ENCODE measurements at places on chromosomes 4 and X.

GRCh38 chrX:42519666-42520231 is 258.2 kb downstream of the PPP1R2C start:
- DNase-seq, result no peak

GRCh38 chr4:168656946-168657473 is 160.2 kb downstream of the PALLD start:
- DNase-seq, result no peak

GRCh38 chrX:115233497-115234455 is at the start of gene LRCH2:
TSS of gene LRCH2 (minus strand) at chrX:115234096. CDS start at chrX:115234041, 55 bp downstream.
- peak; percentile 5 for DNase-seq

GRCh38 chr4:67687636-67688035 is 13.3 kb downstream of the UBA6 start:
- peak; percentile 51 for DNase-seq

DNA sequence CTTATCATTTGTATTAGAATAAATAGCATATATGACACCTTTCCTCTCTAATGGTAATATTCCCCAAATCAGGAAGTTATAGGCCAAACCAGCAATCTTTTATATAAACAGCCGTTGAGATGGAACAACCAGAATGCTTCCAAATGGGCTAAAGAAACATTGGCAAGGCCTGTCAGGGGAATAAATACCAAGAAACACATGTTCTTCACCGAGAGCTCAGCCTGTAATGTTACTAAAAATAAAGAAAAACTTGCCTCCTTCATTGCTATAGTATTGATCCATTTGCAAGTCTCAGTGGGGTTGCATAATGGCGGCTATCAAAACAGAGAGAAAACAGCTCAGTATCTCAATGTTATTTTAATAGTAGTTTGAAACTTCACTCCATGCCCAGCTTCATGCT is 104.9 kb downstream of the FAM13A start:
- no peak for DNase-seq

- peak; percentile 7 for DNase-seq
Measured at GRCh38 chr4:123706973-123707372, 310.4 kb downstream of the SPRY1 start.

GRCh38 chrX:135307171-135307570 is 2.1 kb upstream of the ETDC start:
- DNase-seq, result no peak

DNA sequence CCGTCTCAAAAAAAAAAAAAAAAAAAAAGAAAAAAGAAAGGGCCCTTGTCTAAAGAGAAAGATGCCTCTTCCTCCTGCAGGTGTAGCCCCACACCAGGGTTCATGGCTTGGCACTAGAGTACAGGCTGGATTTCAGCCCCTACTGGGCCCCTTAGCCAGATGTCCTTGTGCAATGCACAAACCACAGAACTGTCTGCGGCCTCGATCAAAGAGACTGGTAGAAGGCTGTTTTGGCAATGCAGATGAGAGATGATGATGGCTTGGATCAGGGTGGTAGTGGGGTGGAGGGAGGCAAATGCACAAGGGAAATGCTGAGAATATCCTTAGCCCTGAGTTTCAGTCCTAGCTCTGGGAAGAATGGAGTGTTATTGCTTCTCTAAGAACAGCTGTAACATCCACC is 26.5 kb upstream of the TSR2 start:
- DNase-seq, result no peak

- no peak for DNase-seq
Measured at GRCh38 chr4:108107729-108108382, 60.9 kb downstream of the LEF1 start.

DNA sequence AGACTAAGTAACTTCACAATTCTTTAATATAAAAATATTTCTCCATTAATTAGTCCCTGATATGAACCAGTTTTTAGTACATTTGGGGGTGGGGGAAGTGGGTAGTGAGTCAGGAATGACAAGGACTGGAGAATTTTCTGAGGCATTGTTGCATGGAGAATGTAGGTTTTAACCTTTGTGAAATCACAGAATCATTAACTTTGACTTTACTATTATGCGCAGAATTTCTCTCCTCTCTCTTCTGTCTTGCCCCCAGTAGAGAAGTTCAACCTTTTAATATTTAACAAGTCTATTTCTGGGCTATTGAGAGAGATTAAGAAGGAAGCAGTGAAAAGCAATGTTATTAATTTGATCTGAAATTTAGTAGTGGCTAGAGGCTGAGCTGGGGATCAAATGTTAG is 597.0 kb downstream of the PCDH18 start:
- no peak for DNase-seq

GRCh38 chr4:121799867-121800501 is 1.1 kb upstream of the EXOSC9 start:
- DNase-seq, result no peak

GRCh38 chr4:23327120-23327519 is 562.7 kb downstream of the PPARGC1A start:
- DNase-seq, result no peak

DNA sequence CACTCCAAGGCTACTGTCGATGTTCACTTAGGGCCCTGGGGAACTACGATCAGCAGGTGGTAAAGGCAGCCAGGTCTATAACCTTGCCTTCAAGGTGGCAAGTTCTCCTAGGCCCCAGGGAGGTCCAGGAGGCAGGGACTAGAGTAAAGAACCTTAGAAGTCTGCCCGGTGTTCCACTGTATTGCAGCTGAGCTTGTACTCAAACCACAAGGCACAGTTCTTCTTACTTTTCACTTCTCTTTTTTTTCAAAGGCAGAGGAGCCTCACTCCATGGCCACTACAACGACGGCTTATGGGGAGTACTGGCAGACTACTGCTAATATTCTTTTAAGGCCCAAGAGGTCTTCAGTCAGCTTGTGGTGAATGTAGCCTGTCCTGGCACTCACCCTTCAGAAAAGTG is 78.8 kb upstream of the GPR174 start:
- no peak for DNase-seq

DNA sequence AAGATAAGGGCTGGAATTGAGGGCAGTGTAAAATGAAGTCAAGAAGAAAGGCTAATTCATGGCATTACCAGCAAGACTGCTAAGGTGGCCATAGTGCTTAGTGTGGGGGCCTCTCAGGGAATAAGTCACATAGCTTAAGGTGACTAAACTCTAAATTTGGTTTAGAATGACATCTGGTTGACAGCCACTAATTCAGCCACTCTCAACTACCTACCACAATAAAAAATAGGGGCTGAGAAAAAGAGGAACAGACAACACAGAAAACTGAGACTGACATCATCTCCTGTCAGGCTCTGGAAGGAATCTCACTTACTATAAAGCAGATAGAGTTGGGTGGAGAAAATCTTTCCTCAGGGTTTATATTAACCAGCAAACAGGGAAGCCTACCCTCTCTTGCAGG is 96.9 kb downstream of the CHRDL1 start:
- no peak for DNase-seq

- no peak for DNase-seq
Measured at GRCh38 chr4:76120199-76120598, 28.0 kb downstream of the NUP54 start.

- no peak for DNase-seq
Measured at GRCh38 chrX:139298437-139298836, 232.1 kb upstream of the F9 start.

DNA sequence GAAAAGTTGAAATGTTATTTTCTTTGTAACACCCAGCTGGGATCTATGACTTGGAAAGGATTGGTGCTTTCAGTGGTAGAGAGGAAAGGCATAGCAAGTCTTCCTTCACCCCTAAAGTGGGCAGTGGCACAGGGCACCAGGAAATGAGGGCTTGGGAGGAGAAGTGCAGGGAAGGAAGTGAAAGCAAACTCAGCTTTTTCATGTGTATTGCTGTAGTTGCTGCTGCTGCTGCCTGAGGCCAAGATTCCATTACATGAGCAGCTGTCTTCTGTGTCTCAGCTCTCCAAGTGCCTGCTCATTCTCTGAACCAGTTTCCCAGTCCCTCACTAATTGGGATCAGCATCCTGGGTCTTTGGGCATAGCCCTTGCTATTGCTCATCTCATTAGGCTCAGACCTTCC is 2.6 kb downstream of the HCCS start:
- DNase-seq, result peak; percentile 28

DNA sequence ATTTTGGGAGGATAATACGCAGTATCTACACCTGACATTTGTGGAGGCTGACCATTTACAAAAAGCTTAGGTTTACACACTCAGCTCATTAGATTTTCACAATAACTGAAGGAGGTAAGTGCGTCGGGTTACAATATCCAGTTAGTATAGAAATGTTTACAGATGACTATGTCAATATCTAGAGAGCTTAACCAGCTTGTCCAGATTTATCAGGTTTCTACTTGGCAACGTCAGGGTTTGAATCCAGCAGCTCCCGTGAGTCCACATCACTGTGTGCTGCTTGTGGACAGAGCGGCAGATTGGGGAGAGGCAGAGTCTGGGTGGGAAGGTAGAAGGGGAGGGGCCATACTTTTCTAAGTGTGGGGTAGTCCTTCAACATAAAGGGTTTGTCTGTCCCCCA is 28.3 kb downstream of the ARHGAP10 start:
- DNase-seq, result no peak

GRCh38 chr4:157219711-157220370 is 687 bp upstream of the GRIA2 start:
- no peak for DNase-seq

DNA sequence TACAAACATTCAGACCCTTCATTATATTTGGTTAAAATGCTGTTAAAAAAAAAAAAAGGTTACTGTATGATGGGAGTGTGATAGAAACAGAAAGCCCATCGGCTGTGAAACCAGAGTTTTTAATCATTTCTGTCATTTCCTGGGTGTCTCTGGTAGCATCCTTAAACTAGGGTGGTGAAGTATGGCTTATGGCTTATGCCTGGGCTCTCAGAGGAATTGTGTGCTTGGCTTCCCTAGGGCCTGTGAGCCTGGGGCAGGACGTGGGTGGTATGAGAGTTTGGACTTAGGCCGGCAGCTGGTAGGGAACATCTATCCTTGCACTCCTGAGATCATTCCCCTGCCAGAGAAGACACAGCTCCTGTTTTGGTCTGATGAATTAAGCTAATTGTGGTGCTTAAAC is 52.2 kb downstream of the DCUN1D4 start:
- no peak for DNase-seq

- DNase-seq, result no peak
Measured at GRCh38 chr4:44145868-44146267, 302.7 kb downstream of the KCTD8 start.

- peak; percentile 84 for DNase-seq
Measured at GRCh38 chr4:48360285-48361011, 19.1 kb downstream of the SLAIN2 start.

DNA sequence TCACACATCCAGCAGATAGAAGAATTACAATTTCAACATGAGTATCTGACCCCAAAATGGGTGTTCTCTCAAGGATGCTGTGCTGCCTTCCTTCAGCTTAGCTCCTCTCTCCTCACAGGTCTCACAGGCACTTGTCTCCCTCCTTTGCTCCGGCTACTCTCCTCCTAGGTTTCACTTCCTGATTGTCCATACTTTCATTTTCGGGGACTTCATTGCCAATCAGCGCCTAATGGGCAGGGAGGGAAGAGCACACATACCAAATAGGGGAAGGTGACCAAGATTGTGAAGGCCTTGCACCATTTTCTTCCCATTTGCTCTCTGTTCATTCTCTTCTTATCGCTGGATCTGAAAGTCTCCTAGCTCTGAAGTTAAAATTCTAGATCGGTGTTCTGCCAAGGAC is 125.4 kb upstream of the EOLA2 start:
- no peak for DNase-seq

- DNase-seq, result no peak
Measured at GRCh38 chrX:109440475-109440874, 41.4 kb downstream of the GUCY2F start.

GRCh38 chr4:99102634-99103033 is 14.0 kb upstream of the ADH5 start:
- no peak for DNase-seq

- peak; percentile 89 for DNase-seq
Measured at GRCh38 chr4:86594559-86595425, 677 bp downstream of the PTPN13 start.

GRCh38 chr4:84750260-84750959 is 167.5 kb downstream of the CDS1 start:
- DNase-seq, result peak; percentile 28

GRCh38 chr4:76651616-76652015 is 216.6 kb downstream of the SHROOM3 start:
- DNase-seq, result no peak

DNA sequence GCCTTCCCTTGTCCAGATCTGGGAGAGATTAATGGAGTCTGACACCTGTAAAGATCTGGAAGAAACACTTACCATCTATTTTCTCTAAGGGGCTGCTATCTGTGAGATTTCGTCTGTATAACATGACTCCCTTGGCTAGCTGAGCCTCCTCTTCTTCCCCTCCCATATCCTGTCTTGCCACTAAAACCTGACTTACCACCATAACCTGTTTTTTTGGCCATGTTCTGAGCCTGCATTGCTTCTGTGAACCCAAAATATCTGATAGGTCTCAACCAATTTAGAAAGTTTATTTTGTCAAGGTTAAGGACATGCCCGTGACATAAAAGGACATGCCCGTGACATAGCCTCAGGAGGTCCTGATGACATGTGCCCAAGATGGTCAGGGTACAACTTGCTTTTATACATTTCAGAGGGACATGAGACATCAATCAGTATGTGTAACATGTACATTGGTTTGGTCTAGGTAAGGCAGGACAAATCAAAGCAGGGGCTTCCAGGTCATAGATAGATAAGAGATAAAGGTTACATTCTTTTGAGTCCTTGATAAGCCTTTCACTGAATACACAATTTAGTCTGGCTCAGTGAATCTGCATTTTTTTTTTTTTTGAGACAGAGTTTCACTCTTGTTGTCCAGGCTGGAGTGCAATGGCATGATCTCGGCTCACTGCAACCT is 11.4 kb downstream of the MGST2 start:
- DNase-seq, result no peak

- DNase-seq, result no peak
Measured at GRCh38 chr4:184825141-184825895, 450 bp downstream of the ACSL1 start.

DNA sequence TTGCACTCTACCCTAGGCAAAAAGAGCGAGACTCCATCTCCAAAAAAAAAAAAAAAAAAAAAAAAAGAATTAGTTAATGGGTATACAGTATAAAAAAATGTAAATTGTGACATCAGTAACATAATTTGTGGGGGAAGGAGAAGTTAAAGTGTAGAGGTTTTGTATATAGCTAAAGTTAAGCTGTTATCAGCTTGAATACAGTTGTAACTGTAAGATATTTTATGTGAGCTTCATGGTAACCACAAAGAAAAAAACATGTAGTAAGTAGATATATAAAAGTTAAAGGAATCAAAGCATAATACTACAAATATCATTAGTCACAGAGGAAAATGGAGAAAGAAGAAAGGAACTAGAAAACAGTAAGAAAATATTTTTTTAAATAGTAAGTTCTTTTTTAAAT is 53.2 kb upstream of the EPGN start:
- no peak for DNase-seq

DNA sequence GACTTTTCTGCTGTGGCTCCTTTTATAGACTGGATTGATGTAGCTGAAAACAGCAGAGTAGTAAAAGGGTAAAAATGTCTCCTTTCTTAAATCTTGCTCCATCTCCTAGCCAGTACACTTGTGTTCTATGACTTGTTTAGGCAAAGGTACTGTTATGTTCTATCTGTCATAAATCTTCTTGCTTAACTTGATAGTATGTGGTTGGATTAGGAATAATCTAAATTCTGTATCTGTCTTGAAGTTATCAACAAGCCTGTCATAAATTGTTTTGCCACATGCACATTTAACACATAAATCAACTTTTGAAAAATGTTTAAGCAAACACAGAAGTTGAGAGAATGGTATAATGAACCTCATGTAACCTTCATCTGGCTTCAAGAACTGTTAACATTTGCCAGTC is 157.0 kb downstream of the FRAS1 start:
- DNase-seq, result no peak
